ENCODE measurements at places on chromosomes 5 and 9.

DNA sequence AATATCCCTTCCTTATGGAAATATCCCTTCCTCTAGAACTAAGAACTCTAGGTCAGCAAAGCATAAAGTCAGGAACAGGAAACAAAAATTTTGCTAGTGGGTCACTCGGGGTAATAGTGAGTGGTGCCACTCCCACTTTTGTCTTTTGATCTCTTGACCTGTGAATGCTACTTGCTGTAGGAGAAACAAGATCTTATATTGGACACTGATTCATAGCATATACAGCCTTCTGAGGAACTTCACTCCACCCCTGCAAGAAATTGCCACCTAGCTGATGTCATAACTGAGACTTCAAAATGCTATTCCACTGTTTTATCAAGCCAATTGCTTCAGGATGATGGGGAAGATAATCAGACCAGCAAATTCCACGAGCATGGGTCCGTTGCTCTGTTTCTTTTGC lies 53.3 kb upstream of the PRSS3 start:
- DNase-seq = no peak

GRCh38 chr5:155222393-155222792 lies 208.8 kb downstream of the KIF4B start:
- DNase-seq = no peak

- no peak for DNase-seq
Measured at GRCh38 chr5:15645381-15646160, 145.6 kb downstream of the FBXL7 start.

- DNase-seq = no peak
Measured at GRCh38 chr5:138963763-138964371, 88.7 kb upstream of the LRRTM2 start.

- no peak for DNase-seq
Measured at GRCh38 chr5:104299998-104300706, 737.6 kb upstream of the NUDT12 start.

DNA sequence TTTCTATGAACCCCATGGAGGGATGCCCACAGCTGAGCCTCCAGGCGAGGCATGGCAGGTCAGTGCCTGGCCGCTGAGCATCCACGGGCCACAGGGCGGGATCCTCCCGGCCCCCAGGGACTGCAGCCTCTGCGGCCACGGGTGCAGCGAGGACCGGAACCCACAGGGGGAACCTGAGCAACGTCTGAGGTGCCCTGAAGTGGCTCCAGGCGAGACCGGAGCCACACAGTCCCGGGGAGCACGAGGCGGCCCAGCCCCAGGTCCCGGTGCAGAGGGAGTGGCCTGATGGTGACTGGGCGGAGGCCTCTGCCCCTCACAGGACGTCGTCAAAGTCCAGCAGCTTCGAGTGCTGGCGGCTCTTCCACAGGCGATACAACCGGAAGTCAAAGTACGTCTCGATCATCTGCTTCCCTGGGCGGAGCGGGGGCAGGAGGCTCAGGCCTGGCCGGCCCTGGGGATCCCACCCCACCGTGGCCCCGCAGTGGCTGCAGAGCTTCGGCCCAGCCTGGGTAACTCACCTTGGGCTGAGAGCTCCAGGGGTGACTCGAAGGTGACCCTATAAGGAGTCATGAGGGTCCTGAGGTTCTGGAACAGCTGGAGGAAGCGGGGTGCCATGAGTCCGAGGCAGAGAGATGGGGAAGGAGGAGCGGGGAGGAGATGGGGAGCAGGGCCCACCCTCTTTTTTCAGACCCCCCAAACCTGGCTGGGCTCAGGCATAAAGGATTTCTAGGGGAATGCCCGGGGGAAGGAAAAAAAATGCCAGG lies 8.1 kb upstream of the ENTPD8 start:
- DNase-seq = no peak

DNA sequence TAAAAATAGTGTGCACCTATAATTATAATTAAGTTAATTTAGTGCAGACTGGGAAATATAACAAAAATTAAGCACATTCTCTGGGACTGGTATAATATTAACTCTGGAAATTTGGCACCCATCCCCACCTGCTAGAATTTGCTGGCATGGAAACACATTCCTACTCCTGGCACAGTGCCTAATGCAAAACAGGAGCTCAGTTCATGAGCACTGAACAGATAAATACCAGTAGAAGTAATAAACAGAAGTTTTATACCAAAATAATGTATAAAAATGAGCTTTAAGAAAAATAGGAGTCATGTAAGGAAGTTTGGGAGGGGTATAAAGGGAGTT lies 23.7 kb upstream of the NPR3 start:
- DNase-seq = no peak

DNA sequence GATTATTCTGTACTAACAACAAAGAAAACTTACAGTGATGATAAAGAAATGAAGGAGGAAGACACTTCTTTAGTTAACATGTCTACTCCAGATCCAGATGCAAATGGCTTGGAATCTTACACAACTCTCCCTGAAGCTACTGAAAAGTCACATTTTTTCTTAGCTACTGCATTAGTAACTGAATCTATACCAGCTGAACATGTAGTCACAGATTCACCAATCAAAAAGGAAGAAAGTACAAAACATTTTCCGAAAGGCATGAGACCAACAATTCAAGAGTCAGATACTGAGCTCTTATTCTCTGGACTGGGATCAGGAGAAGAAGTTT lies 67.9 kb downstream of the VCAN start:
- no peak for DNase-seq

- DNase-seq = peak; percentile 43
Measured at GRCh38 chr9:121178676-121179372, 22.8 kb downstream of the RAB14 start.

- no peak for DNase-seq
Measured at GRCh38 chr9:113770396-113770795, 105.7 kb upstream of the ZNF618 start.

DNA sequence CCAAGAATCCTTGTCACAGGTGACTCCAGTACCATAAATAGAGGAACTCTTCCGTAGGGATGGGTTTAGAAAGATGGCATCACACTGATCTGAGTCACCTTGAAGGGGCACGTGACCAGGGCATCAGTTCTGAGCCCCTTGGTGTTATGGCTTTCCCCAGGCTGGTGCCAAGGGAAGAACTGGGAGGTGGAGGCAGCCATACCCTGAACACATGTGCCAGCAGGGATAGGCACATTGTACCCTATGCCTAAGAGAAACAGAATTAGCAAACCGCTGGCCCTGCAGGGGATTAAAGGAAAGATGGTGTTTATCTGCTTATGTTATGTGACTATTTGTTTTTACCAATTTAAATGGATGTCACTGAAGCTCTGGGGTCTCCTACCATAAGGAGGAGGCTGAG lies 196.2 kb downstream of the RGS3 start:
- DNase-seq = no peak

GRCh38 chr9:7121055-7121454 lies 363.3 kb downstream of the KDM4C start:
- no peak for DNase-seq

GRCh38 chr5:2913281-2913680 lies 161.8 kb upstream of the IRX2 start:
- DNase-seq = no peak

DNA sequence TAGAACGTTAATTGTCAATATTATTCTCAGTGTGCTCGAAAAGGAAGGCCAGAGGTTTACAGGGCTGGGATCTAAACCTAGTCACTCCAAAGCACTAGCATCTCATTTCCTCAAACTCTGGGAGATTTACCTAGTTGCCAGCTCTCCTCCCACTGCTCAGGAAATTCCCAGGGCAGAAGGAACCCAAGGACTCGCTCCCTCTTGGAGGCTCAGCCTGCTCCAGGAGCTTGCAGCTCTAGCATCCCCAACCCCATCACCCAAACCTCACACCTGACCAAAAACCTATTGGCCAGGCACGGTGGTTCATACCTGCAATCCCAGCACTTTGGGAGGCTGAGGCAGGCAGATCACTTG lies 26.0 kb downstream of the SERINC5 start:
- DNase-seq = no peak

- no peak for DNase-seq
Measured at GRCh38 chr5:12245429-12245828, 341.2 kb upstream of the CTNND2 start.

- DNase-seq = no peak
Measured at GRCh38 chr5:60365001-60365400, 335.0 kb downstream of the DEPDC1B start.

DNA sequence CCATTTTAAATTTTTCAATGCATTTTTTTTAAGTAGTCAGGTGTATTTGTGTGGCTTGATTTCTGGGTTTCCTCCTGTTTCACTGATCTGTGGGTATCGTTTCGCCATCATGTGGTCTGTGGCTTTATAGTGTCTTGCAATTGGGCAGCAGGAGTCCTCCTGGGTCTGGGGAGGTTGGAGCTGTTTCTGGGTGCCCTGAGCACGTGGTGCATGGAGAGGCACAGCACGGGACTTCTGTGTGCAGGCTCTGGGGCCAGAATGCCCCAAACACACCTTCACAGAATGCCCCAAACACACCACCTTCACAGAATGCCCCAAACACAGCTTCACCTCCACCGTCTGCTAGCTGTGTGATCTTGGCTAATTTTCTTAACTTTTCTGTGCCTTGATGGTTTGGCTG lies 82.6 kb upstream of the COL5A1 start:
- no peak for DNase-seq
